ENCODE measurements at places on chromosomes 12 and 14. TPM values are rescaled to one million over a fixed set of nuclear protein-coding genes. Genes with fewer than 3 reads are reported as not detected.

The EML1 gene
- 62.0 TPM for total RNA-seq

The GNG2 gene
- 16.8 TPM for total RNA-seq

The HCAR2 gene
- not detected for total RNA-seq

The LGMN gene
- 81.4 TPM for total RNA-seq

The FZD10 gene
- total RNA-seq, result not detected

The AVPR1A gene
- total RNA-seq, result under 0.01 TPM

The AJUBA gene
- 47.3 TPM for total RNA-seq

The DAO gene
- not detected for total RNA-seq

The CYP46A1 gene
- total RNA-seq, result under 0.01 TPM

All from smooth muscle cell of bladder (primary cell).